ENCODE measurements at places on chromosomes 16 and 17.
A peak's percentile ranks its signal among the peaks of the same experiment; 100 is the strongest.

GRCh38 chr17:48456589-48456988, 26.6 kb upstream of the SKAP1 start:
- no peak for DNase-seq

GRCh38 chr17:37107406-37108083, 158.8 kb downstream of the AATF start:
- DNase-seq: peak; percentile 18

DNA sequence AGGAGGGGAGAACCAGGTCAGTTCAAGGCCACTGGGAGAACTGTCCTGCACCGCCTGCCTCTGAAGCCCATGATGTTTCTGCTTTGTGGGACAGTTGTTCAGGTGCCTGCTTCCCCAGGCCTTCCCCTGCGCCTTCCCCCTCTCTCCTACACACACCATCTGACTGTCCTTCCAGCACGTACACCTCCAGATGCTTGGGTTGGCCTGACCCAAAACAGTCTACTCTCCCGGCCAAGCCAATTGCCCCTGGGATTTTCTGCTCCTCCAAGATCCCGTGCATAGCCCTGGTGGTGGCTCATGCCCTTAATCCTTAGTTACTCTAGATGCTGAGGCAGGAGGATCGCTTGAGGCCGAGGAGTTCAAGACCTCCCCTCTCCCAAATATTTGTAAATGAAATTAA, 684 bp upstream of the RSAD1 start:
- DNase-seq: no peak

GRCh38 chr16:50916040-50916439, 174.2 kb downstream of the CYLD start:
- DNase-seq: no peak

GRCh38 chr17:8696426-8696825, 48.2 kb downstream of the CCDC42 start:
- DNase-seq: peak; percentile 64

GRCh38 chr16:6153901-6154300, 1056.3 kb upstream of the EEF2KMT start:
- no peak for DNase-seq

- peak; percentile 33 for DNase-seq
These were observed 3.9 kb upstream of the TMEM235 start for GRCh38 chr17:78227455-78227916.

DNA sequence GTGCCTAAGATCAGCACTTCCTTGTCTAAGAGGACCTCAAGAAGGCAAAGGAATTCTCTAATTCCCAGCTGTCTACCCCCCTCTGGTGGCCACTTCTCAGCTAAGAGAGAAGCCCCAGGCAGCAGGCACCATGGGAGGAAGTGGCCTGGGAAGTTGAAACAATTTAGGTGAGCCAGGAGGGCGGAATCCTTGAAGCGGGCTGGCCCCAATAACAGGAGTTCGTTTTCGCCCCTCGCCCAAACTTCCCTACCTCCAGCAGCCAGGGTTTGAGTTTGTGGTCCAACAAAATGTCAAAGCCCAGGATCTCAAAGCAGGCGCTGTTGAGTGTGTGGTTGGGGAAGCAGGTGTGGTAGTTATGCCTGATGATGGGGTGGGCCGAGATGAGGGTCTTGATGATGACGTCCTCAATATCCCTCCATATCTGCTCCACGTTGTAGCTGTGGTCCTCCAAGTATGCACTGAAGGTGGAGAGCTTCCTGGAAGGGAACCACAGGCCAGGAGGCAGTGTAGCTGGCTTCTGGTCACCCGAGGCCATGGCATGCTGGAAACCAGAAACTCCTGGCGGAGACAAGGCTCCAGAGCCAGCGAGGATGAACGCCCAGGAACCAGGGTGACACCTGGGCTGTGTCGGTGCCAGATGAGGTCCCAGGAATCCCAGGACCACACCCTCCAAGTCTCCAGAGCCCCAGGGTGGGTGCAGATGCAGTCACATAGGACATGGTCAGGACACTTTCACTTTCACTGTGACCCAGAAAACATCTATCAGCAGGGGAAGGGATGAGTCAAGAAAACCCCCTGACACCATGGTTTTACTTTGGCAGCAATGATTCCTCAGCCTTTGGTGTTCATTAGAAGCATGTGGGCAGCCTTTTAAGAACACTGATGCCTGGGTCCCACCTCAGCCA, 25.6 kb downstream of the TTLL6 start:
- DNase-seq: peak; percentile 68

DNA sequence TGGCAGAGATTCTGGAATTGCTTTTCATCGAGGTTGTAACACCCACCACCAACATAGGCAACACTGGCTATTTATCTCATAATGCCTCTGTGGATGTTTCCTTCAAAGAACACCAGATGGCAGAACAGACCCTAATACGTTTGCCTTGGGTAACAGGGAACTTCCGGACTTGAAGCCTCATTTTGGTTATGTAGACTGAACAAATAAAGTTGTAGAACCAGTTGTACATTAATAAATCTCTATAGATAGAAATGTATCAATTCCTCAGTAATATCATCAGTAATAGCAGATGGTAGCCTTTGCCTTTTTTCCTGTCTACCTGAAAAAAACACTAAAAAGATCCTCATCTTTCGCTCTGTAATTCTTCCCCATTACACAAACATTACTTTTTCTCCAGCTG, 25.9 kb upstream of the APOH start:
- DNase-seq: peak; percentile 89

- DNase-seq: no peak
These were observed 16.8 kb downstream of the UTS2R start for GRCh38 chr17:82388223-82388921.

DNA sequence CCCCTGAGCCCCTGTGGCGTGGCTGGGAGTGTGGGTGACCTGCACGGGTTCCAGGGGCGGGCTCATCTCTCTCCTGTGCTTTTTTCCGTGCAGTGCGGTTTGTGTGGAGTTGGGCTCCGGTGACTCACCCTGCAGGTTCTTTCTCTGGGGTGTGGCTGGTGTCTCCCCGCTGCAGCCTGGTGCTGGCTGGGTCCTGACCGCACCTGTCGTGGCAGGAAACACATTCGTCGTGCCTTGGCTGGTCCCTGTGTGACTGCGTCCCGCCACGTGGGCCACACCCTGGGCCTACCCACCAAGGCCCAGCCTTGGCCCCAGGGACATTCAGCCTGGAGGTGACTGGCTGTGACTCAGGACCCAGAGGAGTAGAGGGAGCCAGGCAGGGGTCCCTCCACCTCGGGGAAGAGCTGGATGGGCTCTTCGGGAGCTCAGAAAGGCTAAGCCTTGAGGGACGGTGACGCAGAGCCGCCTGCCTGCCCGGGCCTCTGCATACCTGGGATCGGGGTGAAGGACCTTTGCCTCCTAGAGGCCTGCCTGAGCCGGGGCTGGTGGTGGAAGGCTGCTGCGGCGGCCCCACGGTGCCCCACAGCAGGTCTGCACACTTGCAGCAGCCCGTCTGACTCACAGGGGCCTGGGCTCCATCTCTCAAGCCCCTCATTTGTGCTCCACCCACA, 7.8 kb downstream of the TRAF7 start:
- DNase-seq: peak; percentile 24

DNA sequence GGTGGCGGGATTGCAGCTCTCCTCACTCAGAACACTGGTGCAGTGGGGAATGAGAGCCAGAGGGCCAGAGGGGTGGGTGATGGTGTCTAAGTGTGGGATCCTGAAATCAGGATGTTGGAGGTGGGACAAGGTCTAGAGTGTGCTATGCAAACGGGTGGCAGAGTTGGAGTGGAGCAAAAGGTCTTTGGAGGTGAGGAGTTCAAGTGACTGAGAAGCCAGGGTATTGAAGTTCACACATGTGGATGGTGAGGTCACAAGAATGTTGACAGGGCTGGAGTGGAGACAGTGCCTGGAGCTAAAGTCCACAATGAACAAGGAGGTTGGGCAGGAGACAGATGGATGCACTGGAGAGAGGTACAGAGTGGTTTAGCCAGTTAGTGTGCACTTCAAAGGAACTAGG, 38.3 kb upstream of the MAP3K14 start:
- no peak for DNase-seq

DNA sequence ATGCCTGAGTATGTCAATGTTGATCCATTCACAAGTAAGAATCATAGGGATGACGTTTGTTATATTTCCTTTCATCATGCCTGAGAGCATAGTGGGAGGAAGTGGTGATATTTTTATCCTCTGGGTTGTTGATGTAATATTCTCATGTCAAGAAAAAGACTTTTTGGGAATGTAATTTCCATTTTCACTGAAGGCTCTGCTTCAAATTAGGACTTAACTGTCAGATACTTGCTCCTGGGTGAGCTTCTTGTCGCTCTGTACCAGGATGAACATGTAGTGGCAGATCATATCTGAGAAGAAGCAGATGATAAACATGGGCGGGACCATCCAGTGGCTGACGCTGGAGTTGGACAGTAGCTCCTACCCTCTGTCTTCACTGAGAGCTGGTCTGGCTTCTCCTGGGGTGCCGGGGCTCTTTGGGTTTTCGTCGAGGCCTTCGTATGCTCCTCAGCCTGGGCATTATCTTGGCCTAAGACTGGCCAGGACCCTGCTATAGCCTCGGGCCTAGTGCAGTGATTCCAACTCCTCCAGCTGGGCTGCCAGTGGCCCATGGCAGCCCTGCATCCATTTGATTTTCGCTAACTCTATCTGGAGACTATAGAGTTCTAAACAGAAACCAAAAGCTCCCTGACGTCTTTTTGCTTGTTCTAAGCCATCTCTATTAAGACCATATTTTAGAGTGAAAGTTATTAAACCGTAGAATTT, 19.7 kb downstream of the CYB5B start:
- no peak for DNase-seq

DNA sequence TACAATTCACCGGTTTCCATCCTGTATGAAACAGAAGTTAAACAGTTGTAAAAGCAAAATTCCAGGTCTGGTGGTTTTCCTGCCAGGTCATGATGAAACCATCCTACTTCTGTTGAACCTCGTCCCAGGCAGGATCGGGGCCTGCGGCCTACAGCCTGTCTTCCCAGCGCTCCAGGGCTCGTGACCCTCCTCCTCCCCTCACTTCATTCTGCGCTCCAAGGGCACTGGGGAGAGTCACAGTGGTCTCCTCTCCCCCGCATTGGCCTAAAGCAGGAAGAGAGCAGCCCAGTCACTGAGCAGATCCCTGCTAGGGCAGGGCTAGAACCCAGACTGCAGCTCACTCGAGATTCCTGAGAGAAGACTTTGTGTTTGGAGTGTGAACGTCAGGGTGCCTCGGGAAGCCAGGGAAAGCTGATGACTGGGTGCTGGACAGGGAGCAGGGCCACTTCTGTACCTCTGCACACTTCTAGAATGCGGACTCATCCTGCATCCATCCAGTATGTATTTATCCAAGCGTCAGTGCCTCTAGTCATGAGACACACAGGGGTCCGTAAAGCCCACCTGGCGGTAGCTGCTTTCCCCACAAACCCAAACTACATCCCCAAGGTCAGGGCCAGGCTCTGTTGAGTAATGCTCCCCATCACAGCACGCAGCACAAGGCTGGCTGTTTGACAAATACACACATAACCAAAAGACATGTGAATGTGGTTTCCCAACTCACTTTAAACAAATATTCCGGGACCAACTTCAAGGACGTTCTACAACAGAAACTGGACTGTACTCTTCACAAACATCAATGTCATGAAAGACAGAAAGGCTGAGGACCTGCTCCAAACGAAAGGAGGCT, 1.7 kb upstream of the ITGAE start:
- peak; percentile 95 for DNase-seq

DNA sequence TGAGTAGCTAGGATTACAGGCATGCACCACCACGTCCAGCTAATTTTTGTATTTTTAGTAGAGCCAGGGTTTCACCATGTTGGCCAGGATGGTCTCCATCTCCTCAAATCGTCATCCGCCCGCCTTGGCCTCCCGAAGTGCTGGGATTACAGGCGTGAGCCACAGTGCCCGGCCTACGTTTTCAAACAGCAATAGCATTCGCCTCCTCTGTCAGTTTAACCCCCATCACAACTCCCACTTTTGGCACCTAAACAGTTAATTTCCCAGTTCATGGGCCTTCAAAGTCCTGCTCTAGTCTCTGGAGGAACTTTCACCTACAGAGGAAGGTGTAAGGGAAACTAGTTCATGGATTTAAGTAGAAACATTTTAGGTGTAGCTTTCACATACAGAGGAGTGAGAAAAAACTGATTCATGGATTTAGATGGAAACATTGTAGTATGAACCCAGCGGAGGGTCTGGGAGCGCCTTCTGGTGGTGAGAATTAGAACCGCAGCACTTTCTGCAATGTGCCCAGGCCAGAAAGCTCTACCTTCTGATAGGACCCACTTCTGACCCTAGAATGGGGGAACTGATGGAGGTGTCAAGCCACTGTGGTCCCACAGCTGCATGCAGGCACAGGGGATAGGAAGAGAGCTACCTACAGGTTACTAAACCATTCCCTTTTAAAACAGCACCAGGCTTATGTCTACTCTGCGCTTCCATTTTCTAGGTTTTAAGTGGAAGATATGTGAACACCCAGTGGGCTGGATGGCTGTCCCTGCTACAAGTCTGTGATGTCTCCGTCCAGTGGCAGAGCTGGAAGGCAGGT, 12.0 kb upstream of the MEOX1 start:
- DNase-seq: peak; percentile 64
